ENCODE measurements at places on chromosomes 16 and 17. TPM values are rescaled to one million over a fixed set of nuclear protein-coding genes. Genes with fewer than 3 reads are reported as not detected.

Gene KRTAP1-5
- not detected for polyA plus RNA-seq

Gene IL4R
- polyA plus RNA-seq, result 17.2 TPM

Gene CRYBA1
- polyA plus RNA-seq, result not detected

Gene AANAT
- 0.37 TPM for polyA plus RNA-seq

Gene KRT40
- polyA plus RNA-seq, result not detected

Gene C16orf96
- polyA plus RNA-seq, result 0.27 TPM
